Stimulated activated CD4-positive, alpha-beta T cell treated with anti-CD3 and anti-CD28 coated beads, TNF-alpha, amount 100 ng/mL, for 1 hour (primary cell): ENCODE measurements at places on chromosomes 13 and 19.
A peak's percentile ranks its signal among the peaks of the same experiment; 100 is the strongest.

DNA sequence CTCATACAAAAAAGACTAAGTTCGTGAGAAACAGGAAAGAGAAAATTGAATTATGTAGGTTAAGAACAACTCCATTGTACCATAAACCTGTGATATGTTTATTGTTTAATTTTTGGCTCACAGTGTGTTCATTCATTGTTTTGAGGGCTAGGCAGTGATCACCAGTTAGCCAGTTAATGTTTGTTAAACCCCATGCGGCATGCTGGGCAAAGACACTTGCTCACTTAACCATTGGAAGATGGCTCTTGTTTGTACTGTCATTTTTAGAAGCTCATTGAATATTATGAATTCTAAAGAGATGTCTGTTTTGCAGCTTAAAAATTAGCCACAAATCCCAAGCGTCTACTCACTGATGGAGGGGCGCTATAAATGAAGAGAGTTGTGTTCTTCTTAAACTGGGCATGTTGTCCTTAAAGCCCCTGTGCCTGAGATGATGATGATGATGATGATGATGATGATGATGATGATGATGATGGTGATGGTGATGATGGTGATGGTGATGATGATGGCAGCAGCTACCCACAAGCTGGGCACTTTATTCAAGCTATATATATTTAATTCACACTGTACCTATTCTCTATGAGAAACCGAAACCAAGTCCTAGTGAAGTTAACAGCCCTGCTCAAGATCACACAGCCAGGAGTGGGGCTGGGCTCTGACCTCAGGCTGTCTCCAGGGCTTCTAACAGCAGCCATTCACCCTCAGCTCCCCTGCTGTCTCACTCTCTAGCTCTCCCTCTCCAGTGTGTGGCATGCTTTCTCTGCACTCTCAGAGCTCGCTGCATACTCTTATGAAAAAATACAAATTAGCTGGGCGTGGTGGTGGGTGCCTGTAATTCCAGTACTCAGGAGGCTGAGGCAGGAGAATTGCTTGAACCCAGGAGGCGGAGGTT, 169.1 kb downstream of the SHISA2 start:
- no peak for DNase-seq

GRCh38 chr19:6491802-6492592, 10.1 kb downstream of the TUBB4A start:
- DNase-seq, result no peak

- no peak for DNase-seq
Observed at GRCh38 chr19:46134527-46134926, 10.0 kb upstream of the IGFL3 start.

DNA sequence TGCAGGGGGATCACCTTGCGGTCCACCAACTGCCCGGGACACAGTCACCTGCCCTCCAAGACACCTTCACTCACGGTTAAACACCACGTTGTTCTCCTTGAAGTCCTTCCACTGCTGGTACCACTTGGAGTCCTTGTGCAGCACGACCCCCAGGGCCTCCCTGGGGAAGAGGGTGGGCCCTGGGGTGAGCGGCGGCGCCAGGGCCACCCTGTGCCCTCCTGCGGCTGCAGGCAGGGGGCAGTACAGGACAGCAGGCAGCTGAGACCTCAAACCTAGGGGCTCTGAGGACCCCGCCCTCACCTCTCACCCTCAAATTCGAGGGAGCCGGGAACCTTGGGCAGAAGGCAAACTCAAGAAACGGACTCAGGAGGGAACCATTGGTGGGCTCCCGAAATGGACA, 7.5 kb upstream of the CTXN1 start:
- no peak for DNase-seq

DNA sequence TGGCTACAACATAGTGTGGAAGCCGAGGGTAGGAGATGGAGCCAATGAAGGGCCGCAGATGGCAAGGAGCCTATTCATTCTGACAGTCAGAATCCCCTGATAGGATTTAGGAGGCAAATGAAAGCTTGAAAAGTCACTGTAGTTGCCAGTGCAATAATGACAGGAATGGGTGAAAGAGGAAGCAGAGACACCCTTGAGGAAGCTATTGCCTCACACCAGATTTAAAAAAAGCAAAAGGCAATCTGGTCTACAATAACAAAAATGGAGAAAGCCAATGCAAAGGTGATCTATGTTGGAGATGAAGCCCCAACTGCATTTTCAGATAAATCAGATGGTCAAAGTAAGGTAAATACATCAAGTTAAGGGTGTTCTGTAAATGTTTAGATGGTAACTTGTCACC, 158.5 kb downstream of the TUBA3C start:
- DNase-seq, result no peak

DNA sequence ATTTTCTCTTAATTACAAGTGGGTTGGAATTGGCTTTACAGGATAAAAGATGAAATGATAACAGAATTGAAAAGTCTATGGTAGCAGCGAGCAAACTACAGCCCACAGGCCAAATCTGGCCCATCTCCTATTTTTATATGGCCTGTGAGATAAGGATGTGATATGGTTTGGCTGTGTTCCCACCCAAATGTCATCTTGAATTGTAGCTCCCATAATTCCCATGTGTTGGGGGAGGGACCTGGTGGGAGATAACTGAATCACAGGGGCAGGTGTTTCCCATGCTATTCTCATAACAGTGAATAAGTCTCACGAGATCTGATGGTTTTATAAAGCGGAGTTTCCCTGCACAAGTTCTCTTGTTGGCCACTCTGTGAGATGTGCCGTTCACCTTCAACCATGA, 19.0 kb downstream of the CRYL1 start:
- no peak for DNase-seq

DNA sequence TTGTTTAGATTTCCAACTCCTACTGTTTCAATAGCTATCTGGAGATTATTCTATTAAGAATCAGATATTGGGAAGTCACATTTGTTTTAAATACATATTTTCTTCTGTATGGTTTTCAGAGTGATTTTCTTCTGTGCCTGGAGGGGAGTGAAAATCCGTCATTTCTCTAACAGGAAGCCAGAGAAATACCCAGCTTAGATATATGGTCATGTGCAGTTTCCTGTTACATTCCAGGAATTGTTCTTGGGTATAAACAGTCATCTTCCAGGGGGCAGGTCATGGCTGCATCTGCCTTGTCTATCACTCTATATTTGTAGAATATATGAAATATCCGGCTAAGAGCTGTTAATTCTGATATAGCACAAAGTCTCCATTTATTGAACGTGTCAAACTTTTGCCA, 77.5 kb upstream of the MIR17HG start:
- no peak for DNase-seq

DNA sequence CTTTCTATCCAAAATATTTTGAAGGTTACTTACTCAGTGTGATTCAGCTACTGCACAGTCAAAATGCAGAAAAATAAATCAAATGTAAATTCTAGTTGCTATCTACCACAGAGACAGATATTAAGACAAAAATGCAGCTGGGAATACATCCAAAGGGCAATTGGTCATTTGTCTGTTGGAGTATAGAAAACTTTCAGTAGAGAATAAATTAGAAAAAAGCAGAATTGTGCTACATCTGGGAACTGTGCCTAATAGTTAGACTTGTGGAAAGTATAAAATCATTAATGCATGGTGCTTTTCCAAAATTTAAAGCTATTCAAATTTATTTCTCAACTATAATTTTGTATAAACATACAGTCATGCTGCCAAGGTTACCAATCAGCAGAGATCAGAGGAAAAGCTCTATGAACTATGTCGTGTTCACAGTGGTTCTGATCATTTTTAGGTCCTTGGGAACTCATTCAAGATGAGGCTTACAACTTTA, 1635.8 kb downstream of the PCDH9 start:
- no peak for DNase-seq

GRCh38 chr13:39528661-39528980, 74.4 kb downstream of the LHFPL6 start:
- DNase-seq, result no peak

GRCh38 chr13:109592770-109593169, 193.6 kb downstream of the IRS2 start:
- DNase-seq, result no peak

- no peak for DNase-seq
Observed at GRCh38 chr19:11324748-11325389, 14.6 kb downstream of the RAB3D start.

- peak; percentile 62 for DNase-seq
Observed at GRCh38 chr19:10105509-10106099, 558 bp upstream of the PPAN start.

GRCh38 chr13:30824651-30825050, 81.4 kb upstream of the MEDAG start:
- DNase-seq, result no peak

- peak; percentile 18 for DNase-seq
Observed at GRCh38 chr19:34171539-34171876, 796 bp upstream of the LSM14A start.

GRCh38 chr13:110942248-110942981, 27.5 kb upstream of the ANKRD10 start:
- no peak for DNase-seq

GRCh38 chr19:7710616-7711015, 8.7 kb upstream of the FCER2 start:
- DNase-seq, result no peak

GRCh38 chr19:16778796-16779411, 50.3 kb upstream of the SIN3B start:
- peak; percentile 2 for DNase-seq

DNA sequence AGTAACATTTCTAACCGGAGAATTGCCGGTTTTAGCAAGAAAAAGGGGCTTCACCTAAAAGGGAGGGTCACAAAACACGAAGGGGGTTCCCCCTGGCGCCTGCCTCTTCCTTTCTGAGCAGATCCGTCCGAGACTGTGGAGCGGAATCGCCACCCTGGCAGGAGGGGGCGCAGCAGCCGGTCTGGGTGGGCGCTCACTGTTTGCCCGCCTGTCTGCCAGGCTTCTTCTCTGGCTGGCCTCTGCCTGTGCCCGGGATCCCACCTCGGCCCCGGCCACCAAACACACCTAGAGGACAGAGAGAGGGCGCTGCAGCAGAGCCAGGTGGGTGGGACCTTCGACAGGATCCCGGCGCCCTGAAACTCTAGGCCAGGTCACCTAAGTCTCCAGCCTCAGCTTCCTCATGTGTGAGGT, 15.6 kb downstream of the LSM4 start:
- DNase-seq, result no peak

- no peak for DNase-seq
Observed at GRCh38 chr13:109412283-109412901, 374.0 kb downstream of the IRS2 start.

- DNase-seq, result no peak
Observed at GRCh38 chr13:73334445-73334844, 275.6 kb downstream of the KLF5 start.

GRCh38 chr13:45889590-45890243, 38.2 kb upstream of the SIAH3 start:
- no peak for DNase-seq

- no peak for DNase-seq
Observed at GRCh38 chr19:49364083-49364737, 533 bp downstream of the DKKL1 start.

DNA sequence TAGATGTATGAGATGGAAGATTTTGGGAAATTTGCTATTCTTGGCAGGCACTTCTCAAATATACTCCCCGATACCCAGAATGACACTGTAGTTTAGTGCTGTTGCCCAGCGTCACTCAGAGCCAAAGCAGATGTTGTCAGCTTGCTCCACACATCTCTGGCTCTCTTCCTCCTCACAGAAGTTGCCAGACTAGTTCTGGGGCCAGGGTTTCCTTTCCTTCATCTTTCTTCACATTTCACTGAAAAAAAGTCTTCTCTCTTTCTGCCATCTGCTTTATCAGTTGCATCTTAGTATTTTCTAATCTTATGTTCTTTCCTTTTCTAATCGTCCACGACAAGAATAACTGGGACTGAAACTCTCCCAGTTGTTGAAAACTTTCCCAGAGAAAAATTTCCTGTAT, 251.4 kb downstream of the RGCC start:
- DNase-seq, result no peak
